ENCODE measurements at places on chromosomes 1 and 21.

- no peak for DNase-seq
Observed at GRCh38 chr1:4215391-4215790, 315.3 kb upstream of the C1orf174 start.

GRCh38 chr1:245155272-245156040 is 671 bp downstream of the KIF26B start:
- DNase-seq = no peak

DNA sequence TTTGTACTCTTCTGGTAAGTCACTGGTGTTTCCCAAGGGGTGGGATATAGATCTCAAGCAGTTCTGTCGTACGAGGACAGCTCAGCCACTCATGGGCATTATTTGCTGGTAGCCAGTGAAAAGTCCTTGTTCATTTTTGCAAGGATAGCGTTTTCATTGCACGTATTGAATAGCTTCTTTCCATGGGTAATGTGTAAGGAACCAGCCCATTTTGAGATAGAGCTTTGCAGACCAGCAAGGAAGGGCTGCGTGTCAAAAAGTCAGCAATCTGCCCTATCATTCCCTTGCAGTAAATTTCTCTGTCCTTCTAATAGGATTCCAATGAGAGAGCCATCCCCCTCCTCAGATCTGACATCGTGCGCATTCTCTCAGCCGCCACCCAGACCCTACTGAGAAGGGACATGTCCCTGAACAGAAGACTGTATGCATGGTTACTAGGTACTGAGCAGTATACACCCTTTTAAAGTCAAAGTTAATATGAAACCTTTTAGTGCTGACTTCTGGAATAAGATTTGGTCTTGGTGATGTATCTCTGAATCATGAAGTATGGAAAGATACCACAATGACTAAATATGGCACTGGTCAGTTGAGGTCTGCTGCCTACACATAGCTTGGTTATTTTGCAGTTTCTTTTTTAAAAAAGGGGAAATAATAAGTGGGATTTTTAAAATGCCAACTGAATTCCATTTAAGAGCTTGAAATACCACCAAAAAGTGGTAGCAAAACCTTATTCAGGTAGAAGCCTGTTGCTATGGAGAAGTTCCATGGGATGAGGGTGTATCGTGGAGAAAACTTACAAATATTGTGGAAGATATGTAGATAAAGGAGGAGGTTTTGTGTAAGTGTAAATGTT is 55.3 kb downstream of the DOP1B start:
- DNase-seq = no peak

DNA sequence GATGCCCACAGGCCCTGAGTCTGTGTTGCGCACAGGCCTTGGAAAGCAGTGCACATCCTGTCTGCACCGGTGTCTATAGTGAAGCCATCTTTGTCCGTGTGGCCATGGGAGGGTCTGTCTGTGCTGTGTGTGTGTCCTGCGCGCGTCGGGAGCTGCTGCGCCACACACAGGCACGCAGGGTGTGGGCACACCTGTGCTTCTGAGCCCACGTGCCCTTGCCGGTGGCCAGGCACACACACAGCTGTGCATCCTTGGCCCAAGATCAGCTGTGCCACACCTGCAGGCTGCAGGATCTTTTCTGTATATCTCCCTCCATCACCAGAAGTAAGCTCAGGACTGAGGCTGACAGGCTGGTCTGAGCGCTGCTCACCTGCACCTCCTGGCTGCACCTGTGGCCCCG is 3.2 kb upstream of the SAMD11 start:
- DNase-seq = no peak

DNA sequence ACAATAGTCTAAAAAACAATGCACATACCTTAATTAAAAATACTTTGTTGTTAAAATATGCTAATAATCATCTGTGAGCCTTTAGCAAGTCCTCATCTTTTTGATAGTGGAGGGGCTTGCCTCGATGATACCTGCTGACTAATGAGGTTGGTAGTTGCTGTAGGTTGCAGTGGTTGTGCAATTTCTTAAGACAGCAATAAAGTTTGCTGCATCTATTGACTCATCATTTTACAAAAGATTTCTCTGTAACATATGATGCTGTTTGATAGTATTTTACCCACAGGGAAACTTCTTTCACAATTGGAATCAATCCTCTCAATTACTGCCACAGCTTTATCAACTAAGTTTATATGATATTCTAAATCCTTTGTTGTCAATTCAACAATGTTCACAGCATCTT is 7.6 kb downstream of the C1orf87 start:
- DNase-seq = no peak

DNA sequence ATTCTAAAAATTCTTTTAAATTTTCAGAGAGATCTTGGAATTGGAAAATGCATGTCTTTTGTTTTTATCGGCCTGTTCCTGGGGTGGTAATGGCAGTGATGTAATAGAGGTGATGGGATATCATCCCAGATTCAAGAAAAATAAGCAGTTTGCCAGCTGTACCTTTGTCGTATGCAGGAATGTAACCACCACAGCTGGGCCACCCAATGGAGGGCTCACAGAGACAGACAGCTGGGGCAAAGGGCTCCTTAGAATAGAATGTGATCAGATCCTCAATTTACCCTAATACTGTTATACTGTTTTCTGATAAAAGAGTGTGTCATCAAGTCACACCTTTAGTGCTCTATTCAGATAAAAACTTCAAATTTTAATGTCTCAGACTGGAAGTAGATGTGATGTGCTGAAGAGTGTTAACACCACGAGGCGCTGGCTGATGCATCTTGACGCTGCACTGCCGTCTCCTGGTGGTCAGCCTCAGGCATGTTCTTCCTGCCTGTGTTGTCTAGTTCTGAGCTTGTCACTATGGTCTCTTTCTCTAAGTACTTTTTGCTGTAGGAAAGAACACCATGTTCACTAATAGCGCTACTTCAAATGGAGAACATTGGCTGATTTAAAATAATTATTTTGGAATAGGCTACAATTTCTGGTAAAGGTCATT is 78.8 kb downstream of the C1orf21 start:
- DNase-seq = peak; percentile 62

GRCh38 chr1:159826441-159827101 is at the start of gene SLAMF8:
Gene SLAMF8 (plus strand): TSS chr1:159826873. CDS start chr1:159826899, 26 bp downstream.
- peak; percentile 39 for DNase-seq

GRCh38 chr1:195236991-195237889 is 1371.0 kb downstream of the KCNT2 start:
- DNase-seq = no peak

GRCh38 chr1:39369565-39369964 is 121.9 kb upstream of the BMP8A start:
- no peak for DNase-seq

- DNase-seq = no peak
Observed at GRCh38 chr1:231214918-231215680, 25.9 kb upstream of the GNPAT start.

GRCh38 chr1:229027622-229028182 is 243.2 kb upstream of the RAB4A start:
- DNase-seq = no peak

DNA sequence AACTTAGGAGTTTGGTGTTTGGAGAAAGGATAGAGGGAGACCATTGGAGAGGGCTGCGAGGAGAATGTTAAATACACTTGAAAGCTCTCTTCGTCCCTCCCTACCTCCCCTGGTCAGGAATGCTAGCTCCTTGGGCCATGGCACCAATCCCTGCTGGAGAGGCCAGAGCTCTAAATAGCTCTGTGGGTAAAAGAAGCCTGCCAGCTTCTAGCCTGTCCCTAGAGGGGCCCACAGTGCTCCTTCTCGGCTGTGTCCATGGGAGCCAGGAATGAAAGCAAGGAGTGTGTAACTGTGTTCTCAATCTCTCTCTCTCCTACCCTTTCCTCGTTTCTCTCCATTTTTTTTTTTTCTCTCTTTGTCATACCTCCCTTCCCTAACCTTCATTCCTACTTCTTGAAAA is at the start of gene CCDC190:
CCDC190 (minus strand) TSS at position 75 of the 400 bp plus-strand sequence. CDS start 1,529 bp downstream, outside the sequence.
- DNase-seq = peak; percentile 43

Measured in left ventricle myocardium superior (tissue), 1 donor.